ENCODE measurements at places on chromosomes 11 and 22.

- no peak for DNase-seq
Measured at GRCh38 chr11:25435197-25435596, 896.7 kb upstream of the ANO3 start.

DNA sequence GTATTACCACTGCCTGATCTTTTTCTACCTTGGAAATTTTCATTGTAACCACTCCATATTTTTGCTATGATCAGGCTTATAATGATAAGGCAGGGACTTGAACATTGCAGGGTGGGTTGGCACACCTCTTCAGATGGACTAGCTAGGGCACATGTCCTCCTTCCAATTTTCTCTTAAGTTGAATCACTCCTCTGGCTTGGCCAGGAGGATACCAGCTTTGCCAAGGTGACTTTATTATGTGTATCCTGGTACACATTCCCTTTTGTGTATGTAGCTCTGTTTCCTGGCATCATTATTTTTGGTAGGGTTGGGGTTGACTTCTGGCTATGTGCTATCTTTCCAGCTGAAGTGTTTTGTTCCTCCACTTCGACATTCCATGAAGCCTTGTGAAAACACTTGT lies 8.5 kb upstream of the LDLRAD3 start:
- DNase-seq = no peak

DNA sequence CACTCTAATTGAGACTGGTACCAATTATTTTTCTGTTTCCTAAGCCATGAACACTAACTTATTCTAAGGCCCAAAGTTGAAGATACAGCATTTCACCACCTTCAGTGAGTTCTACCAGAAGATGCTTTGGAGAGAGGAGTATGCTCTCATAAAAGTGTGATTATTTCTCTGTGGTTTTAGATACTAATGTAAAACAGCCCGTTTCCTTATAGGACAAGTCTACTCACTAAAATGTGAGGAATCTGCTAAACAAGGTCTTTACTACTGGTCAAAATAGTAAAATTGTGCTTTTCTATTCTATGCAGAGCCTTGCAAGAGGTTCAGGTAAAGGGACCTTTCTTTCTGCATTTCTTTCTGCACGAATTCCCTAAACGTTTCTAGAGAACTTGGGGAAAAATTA lies 2.4 kb downstream of the LGR4 start:
- DNase-seq = no peak

- no peak for DNase-seq
Measured at GRCh38 chr11:46733234-46733633, 14.2 kb downstream of the F2 start.

GRCh38 chr11:34037016-34037415 lies 14.5 kb upstream of the CAPRIN1 start:
- DNase-seq = no peak

GRCh38 chr11:71563406-71563805 lies 2.0 kb upstream of the KRTAP5-10 start:
- no peak for DNase-seq

GRCh38 chr11:100639140-100639539 lies 47.9 kb upstream of the ARHGAP42 start:
- no peak for DNase-seq

- DNase-seq = no peak
Measured at GRCh38 chr11:127308291-127308690, 307.7 kb upstream of the KIRREL3 start.

DNA sequence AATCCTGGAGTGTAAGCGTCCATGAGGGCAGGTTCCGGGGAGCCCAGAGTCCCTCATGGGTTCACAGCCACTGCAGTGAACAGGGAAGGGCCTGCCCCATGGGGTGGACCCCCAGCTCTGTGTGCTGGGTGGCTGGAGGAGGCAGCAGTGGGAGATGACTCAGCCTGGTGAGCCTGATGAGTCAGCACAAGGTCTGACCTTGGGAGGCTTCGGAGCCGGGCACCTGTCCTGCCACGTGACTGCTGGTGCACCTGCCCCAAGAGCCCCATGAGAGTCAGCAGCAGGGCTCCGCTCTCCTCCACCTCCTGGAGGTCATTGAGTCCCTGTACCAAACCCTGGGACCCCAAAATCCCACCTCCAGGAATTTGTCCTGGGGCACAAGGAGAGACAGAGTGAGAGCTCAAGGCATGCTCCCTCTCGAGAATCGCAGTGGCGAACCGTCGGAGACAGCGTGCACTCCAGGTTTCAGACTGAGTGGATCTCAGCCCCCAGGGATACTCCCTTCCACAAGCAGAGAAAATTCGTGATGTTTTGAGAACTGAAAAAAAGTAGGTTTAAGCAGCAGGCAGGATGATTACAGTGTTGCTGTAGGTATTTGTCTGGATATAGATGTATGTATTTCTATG lies 1221.7 kb downstream of the BRD1 start:
- DNase-seq = no peak

DNA sequence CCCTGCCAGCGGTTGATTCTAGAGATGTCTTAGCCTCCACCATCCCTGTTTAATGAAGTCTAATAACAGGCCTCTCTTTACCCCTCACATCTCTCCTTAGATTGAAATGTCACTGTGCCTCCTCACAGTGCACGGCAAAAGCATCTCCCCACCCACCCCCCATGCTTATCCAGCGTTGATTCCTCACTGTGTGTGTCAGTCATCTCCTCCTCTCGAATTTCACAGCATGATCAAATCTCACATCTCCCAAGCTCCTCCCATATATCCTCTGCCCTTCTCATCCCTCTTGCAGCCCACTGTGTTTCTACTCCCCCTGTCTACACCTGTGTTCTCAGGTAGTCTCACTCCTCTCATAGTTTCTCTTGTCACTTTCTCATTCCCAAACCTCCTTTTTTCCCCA lies 84.6 kb downstream of the DBX1 start:
- no peak for DNase-seq

GRCh38 chr22:16960884-16961249 lies 47.2 kb downstream of the GAB4 start:
- DNase-seq = no peak

DNA sequence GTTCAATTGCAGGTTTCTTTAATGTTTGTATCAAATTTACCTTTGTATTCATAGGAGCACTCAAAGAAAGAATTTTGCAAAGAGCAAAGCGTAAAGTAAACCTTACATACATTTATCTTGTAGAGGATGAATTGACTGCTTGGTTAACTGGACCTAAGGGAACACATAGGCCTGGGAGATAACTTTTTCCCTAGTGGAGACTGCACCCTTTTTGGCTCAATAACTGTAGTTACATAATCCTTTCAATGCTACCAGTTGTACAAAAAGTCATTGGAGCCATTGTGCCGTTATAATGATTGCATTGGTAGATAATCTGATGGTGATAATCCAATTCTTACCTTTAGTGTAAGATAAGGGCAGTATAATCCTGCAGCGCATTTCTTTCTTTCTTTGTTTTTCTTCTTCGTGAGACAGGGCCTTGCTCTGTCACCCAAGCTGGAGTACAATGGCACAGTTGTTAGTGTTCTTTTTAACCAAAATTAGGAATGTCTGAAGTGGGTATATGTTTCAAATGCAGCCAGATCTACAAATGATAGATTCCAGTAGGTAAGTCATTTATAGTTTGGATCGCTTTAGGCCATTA lies 18.3 kb downstream of the ATG13 start:
- no peak for DNase-seq

- no peak for DNase-seq
Measured at GRCh38 chr11:69917529-69917928, 98.3 kb upstream of the FGF3 start.

GRCh38 chr11:113554526-113554925 lies 79.3 kb upstream of the DRD2 start:
- DNase-seq = no peak

- DNase-seq = no peak
Measured at GRCh38 chr11:117874910-117875381, 1.5 kb downstream of the FXYD6 start.

GRCh38 chr11:126134461-126135155 lies 71.9 kb upstream of the CDON start:
- DNase-seq = no peak

DNA sequence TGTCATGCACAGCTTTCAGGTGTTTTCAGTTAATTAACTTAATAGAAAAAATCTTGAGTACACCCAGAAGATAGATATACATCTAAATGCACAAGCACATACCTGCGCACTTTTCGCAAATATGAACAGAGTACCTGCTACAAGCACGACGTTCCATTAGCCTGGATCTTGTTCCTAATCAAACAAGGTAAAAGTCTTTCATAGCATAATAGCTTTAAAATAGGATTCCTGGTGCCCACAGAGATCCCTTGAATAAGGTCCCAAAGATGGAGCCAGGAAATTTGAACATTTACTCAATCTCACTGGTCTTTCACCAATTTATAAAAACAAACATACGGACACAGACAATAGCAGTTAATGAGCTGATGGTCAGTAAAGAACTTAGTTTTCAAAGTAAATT lies 689.8 kb upstream of the CHORDC1 start:
- no peak for DNase-seq

DNA sequence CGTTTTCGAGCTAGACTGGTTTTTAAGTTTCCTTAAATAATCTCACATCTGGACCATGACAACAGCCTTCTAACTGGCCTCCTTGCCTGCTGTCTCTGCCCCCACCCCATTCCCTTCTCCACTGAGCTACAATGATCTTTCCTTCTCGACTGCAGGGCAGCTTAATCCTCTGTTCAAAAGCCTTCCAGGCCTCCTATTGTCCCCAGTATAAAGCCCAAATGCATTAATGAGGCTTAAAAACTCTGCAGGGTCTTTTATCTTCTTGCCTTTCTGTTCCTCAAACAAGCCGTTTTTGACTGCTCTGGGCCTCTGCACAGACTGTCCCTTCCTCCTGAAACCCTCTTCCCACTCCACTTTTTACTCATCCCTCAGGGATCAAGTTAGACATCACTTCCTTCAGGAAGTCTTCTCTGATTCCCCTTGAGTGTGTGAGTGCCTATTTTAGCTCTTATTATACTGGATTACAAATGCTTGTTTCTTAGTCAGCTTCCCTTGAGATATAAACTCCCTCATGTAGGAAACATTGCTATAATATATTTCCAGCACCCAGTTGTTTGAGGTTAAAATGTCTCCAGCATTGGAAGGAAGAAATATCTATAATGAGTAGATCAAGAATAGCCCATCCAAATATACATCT lies 23.6 kb upstream of the PAMR1 start:
- DNase-seq = no peak

DNA sequence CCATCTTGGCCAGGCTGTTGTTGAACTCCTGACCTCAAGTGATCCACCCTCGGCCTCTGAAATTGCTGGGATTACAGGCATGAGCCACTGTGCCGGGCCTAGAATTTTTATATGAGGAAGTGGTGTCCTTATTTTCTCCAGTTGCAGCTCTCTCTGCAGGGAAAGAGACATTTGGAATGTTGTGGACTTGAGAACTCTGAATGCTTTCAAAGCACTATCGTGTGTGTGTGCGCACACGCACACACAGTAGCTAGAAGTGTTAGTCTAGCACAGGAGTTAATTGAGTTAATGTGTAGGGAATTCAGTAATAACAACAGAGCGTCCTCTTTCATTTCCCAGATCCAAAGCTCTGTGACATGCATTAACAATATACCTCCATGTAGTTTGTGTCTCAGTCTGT lies 164.0 kb upstream of the RASSF10 start:
- no peak for DNase-seq

- no peak for DNase-seq
Measured at GRCh38 chr11:115084231-115084630, 405.9 kb downstream of the NXPE2 start.

GRCh38 chr11:107704451-107704850 lies 7.4 kb downstream of the SLN start:
- DNase-seq = no peak

DNA sequence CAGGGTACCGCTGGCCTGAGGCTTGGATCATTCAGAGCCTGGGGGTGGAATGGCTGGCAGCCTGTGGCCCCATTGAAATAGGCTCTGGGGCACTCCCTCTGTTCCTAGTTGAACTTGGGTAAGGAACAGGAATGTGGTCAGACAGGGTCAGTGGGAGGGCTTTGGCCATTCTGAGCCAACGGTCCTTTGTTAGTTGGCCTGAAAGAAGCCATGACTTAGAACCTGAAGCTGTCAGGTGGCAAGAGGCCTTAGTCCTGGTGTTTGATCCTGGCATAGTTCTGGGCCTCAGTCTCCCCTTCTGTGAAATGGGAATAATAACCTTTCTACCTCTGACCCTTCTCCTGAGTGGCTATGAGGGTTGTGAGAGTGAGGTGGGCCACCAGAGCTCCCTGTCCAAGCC lies 8.3 kb downstream of the PGAP2 start:
- no peak for DNase-seq

DNA sequence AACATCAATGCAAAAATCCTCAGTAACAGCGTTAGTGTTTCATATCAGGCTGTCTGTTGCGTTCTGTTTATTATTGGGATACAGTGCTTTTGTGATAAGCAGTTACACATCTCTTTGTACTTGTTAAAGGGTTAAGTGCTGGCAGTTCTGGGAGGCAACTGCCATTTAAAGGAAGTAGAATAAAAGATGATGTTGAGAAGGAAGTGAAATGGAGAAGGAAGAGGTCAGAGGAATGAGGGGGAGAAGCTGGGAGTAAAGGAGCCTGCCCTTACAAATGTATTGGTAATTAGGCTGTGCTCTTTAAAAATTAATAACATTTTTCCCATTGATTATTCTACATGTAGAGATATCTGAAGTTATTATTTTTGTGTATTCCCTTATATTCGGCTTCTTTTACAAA lies 674.7 kb downstream of the NTM start:
- no peak for DNase-seq

- no peak for DNase-seq
Measured at GRCh38 chr11:94883878-94884277, 89.5 kb downstream of the CWC15 start.

GRCh38 chr11:130554241-130555055 lies 106.0 kb downstream of the ADAMTS15 start:
- no peak for DNase-seq

GRCh38 chr11:124207102-124207792 lies 24.1 kb downstream of the OR10D3 start:
- DNase-seq = no peak

- no peak for DNase-seq
Measured at GRCh38 chr11:92154110-92154509, 70.5 kb upstream of the FAT3 start.

DNA sequence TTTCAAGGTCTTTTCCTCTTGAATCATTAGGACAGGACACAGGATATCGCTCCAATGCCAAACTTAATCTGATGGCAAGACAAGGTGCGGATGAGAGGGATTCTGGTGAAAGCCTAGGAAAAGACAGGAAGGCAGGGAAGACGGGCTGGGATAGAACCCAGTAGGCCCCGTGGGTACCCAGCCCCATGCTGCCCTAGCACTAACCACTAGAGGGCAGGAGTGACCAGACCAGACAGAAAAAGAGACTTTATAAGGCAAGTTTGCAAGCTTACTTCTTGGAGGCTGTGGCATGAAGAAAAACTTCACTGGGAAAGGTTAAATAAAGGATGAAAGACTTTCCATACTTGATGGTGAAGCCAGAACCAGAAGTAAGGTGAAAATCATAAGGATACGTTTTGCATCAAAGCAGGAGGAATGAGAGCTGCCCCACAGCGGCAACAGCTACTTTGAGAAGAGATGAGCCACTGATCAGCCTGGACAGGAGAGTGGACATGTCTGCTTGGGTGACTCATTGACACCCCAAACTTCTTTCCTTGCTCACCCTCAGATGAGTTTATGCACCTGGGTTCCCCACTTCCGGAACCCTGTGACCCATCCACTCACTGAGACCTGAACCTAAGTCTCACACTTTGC lies 39.8 kb downstream of the SYN3 start:
- DNase-seq = no peak

GRCh38 chr11:128451652-128452470 lies 135.5 kb downstream of the ETS1 start:
- no peak for DNase-seq

All from stimulated activated CD8-positive, alpha-beta memory T cell treated with anti-CD3 and anti-CD28 coated beads, Interleukin-12 subunit alpha, Interleukin-12 subunit beta, amount 100 ng/mL, for 4 hours (primary cell).